ENCODE measurements at places on chromosomes 16 and 17. TPM values are rescaled to one million over a fixed set of nuclear protein-coding genes. Genes with fewer than 3 reads are reported as not detected.

GRCh38 chr17:39563476-39563875 lies 44.2 kb downstream of the NEUROD2 start:
- H3K4me3 ChIP-seq: no peak overlapping the region

The CRHR1 gene
- total RNA-seq: not detected

The ACSM5 gene
- not detected for total RNA-seq

DNA sequence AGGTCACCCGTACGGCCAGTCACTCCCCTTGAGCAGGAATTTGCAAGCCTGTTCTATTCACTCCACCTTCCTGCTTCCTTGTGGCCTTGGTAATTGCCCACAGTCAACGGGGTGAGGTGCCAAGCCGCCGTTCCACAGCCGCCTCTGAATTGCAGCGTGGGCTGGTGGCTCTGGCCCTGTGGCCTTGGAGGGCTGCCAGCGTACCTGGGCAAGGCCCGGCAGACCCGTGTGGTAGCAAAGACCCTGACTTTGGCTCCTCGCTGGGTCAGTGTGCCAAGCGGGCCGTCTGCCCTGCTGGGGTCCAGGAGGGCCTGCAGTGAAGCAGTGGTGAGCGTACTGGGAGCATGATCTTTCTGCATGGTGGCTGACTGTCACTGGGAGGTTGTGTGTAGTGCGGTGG lies 3.6 kb downstream of the BANP start:
- H3K27me3 ChIP-seq: no peaks in the 10 kb centered on the region
- H3K36me3 ChIP-seq: peaks cover 51% of the 10 kb centered on the region
- peaks cover 82% of the 10 kb centered on the region for H3K4me1 ChIP-seq
- peak overlapping the region; percentile 96 for H3K27ac ChIP-seq

The RAP1GAP2 gene
- 11.0 TPM for total RNA-seq

The FXR2 gene
- 27.6 TPM for total RNA-seq

- no peak overlapping the region for H3K27ac ChIP-seq
- H3K36me3 ChIP-seq: peaks cover 28% of the 10 kb centered on the region
- no peak for DNase-seq
- no peaks in the 10 kb centered on the region for H3K27me3 ChIP-seq
- H3K4me1 ChIP-seq: peaks cover 58% of the 10 kb centered on the region
Measured at GRCh38 chr17:46175891-46176290, 17.3 kb downstream of the KANSL1 start.

- no peak overlapping the region for H3K27ac ChIP-seq
- no peak for DNase-seq
- no peaks in the 10 kb centered on the region for H3K4me1 ChIP-seq
Measured at GRCh38 chr17:60496041-60496440, 30.0 kb downstream of the APPBP2 start.

DNA sequence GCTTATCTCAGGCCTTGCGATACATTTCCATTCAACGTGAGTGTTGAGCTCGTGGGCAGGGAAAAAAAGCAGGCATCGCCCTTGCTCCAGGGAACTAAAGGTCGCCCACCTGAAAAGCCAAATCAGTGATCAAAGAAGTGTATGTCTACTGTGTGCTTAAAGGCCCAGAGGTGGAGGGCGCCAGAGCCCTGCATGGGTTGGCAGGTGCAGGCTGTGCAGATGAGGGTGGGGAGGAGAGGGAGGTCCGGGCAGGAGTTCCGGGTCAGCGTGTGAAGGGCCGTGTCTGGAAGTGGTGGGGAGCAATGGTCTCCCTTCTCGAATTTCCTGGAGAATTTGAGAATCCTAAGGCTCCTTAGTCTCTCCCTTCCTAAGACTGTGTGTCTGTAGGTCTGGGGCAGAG lies 7.2 kb downstream of the ADAM11 start:
- no peak overlapping the region for H3K27ac ChIP-seq
- H3K36me3 ChIP-seq: no peaks in the 10 kb centered on the region
- peaks cover 17% of the 10 kb centered on the region for H3K27me3 ChIP-seq
- H3K4me3 ChIP-seq: no peak overlapping the region

GRCh38 chr17:3796110-3796821 lies 4.7 kb downstream of the ITGAE start:
- H3K4me1 ChIP-seq: peaks cover 82% of the 10 kb centered on the region
- H3K27me3 ChIP-seq: peaks cover 6% of the 10 kb centered on the region

- no peak for DNase-seq
- no peak overlapping the region for H3K4me3 ChIP-seq
- no peak overlapping the region for H3K27ac ChIP-seq
- H3K36me3 ChIP-seq: peaks cover 8% of the 10 kb centered on the region
- H3K27me3 ChIP-seq: no peaks in the 10 kb centered on the region
Measured at GRCh38 chr17:64202683-64203344, 60.2 kb downstream of the TEX2 start.

GRCh38 chr17:74635418-74635817 lies 11.9 kb upstream of the CD300E start:
- H3K4me1 ChIP-seq: peaks cover 22% of the 10 kb centered on the region
- DNase-seq: no peak
- peaks cover 57% of the 10 kb centered on the region for H3K27me3 ChIP-seq
- no peaks in the 10 kb centered on the region for H3K36me3 ChIP-seq

GRCh38 chr16:66369055-66369592 lies 2.6 kb downstream of the CDH5 start:
- H3K27ac ChIP-seq: peak overlapping the region; percentile 50
- no peak overlapping the region for H3K4me3 ChIP-seq
- H3K4me1 ChIP-seq: peaks cover 11% of the 10 kb centered on the region
- no peak for DNase-seq
- peaks cover 10% of the 10 kb centered on the region for H3K27me3 ChIP-seq

GRCh38 chr16:35207059-35207999 lies 1747.9 kb downstream of the TP53TG3F start:
- no peak for DNase-seq
- H3K36me3 ChIP-seq: no peaks in the 10 kb centered on the region
- no peak overlapping the region for H3K27ac ChIP-seq
- no peak overlapping the region for H3K4me3 ChIP-seq
